ENCODE measurements at places on chromosomes 12 and 14. TPM values are rescaled to one million over a fixed set of nuclear protein-coding genes. Genes with fewer than 3 reads are reported as not detected.

The KRT80 gene
- 6.7 TPM for total RNA-seq

The FAM186B gene
- total RNA-seq: 0.17 TPM

The RFLNA gene
- total RNA-seq: not detected

The CNTN1 gene
- total RNA-seq: 0.20 TPM

The GPRC5D gene
- total RNA-seq: not detected

- DNase-seq: peak; percentile 56
Observed at GRCh38 chr14:42541535-42542001, 934.9 kb downstream of the LRFN5 start.

GRCh38 chr12:131028587-131029338, 75.1 kb downstream of the ADGRD1 start:
- no peak for DNase-seq

- no peak for DNase-seq
Observed at GRCh38 chr14:103846543-103847450, 578 bp downstream of the PPP1R13B start.

DNA sequence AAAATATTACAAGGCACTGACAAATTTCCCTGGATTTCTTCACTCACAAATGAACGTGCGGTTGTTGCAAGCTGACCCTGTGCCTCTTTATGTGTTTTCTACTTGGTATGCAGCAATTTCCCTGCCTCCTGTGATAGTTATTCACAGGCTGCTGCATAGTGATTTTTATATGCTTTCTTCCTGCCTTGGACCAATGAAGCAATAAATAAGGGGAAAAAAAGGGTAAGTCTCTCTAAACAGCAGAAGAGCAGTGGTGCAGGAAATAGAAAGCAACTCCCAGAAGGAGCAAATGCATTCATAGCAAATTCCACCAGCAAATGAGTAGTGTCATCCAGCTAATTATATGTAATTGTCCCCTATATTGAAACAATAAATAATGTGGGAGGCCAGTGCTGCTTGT, 737.9 kb downstream of the GALC start:
- no peak for DNase-seq

- no peak for DNase-seq
Observed at GRCh38 chr14:63996016-63996415, 143.2 kb downstream of the SYNE2 start.

GRCh38 chr12:105464406-105464805, 133.9 kb downstream of the C12orf75 start:
- no peak for DNase-seq

DNA sequence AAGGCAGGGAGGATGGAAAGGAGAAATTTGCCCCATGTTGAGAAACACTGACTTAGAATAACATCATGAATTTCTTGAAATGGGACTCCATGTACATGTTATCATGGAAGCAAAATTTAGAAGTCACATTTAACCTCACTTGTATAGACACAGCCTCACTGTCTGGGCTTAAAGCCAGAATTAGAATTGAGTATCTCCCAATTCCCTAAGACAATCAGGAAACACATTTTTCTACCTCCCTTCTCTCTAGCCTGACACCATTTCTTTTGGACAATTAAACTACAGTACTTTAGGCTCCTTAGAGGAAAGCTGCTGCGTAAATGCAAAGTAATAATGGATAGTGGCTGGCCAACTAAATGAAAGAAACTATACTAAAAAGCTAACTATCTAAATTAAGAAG, 795.5 kb downstream of the C12orf50 start:
- no peak for DNase-seq

GRCh38 chr14:22039938-22040780, 366.5 kb upstream of the OR4E1 start:
- DNase-seq: peak; percentile 42

GRCh38 chr12:93336291-93336741, 41.4 kb upstream of the NUDT4 start:
- DNase-seq: peak; percentile 88

GRCh38 chr12:53991077-53991460, 6.1 kb downstream of the HOXC10 start:
- no peak for DNase-seq

DNA sequence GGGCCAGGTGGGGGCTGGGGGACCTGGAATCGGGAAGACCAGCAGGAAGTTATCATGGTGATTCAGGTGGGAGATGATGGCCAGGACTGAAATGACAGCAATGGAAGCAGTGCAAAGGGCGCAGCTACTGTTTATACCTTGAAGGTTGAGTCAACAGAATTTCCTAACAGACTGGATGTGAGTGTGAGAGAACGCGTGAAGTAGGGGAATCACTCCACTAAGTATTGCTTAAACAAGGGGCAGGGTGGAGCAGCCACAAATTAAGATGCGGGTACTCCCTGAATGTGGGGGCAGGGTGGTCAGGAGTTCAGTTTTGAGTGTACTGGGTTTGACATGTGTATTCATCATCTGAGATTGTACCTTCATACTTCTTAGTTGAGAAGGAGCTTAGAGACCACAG, 45.1 kb downstream of the MYF5 start:
- DNase-seq: no peak

GRCh38 chr12:14678547-14679150, 17.8 kb downstream of the GUCY2C start:
- DNase-seq: no peak

GRCh38 chr12:107560165-107560898, 125.3 kb upstream of the PWP1 start:
- peak; percentile 34 for DNase-seq

DNA sequence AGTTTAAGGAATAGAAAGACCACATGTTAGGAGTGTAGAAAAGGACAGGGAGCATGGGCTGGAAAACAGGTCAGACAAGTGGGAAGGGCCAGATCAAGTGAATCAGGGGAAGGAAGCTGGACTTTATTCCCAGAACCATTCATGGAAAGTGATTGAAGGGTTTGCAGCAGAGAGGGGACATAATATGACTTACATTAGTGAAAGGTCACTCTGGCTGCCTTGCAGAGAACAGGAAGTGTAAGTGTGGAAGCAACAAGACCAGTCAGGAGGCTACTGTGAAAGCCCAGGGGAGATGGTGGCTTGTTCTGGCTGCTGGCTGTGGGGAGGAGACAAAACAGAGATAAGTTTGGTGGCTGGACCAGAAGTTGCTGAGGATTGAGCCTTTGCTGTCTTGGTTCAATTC, 69.1 kb downstream of the VCPKMT start:
- no peak for DNase-seq

- peak; percentile 32 for DNase-seq
Observed at GRCh38 chr14:94640721-94641631, 28.8 kb downstream of the SERPINA3 start.

- no peak for DNase-seq
Observed at GRCh38 chr12:94602024-94602423, 48.3 kb downstream of the TMCC3 start.

DNA sequence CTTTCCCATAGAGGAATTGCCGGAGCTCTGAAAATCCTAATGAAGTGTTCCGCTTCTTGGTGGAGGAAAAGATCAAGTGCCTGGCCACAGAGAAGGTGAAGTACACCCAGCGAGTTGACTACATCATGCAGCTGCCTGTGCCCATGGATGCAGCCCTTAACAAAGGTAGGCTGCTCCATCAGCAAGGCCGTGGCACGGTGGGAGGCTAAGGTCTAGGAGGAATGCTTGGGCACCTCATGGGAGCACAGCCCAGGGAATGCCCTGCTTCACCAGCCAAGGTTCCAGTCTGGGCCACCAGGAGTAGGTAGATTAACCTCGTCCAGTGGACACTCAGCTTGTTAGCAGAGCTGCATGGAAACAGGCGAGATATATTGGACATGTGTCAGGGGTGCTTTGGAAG, 6.4 kb upstream of the TPI1 start:
- DNase-seq: no peak

DNA sequence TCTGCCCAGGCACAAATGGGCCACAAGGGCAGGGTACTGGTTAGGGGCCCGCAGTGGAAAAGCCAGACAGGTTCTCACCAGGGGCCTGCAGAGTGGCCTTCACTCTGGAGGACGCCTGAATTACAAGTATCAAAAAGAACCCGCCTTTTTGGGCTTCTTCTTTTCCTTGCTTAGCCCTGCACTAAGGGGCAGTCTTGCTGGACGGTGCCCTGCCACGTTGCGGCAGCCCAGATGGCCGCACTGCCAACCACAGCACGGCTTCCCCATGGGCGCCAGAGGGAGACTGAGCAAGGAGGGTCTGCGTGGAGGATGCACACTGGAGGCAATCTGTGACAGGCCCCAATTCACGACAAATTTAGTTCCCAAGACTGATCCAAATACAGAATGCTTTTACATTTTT, 18.3 kb upstream of the CDK2AP1 start:
- DNase-seq: no peak

- DNase-seq: no peak
Observed at GRCh38 chr12:111761706-111762105, 5.0 kb upstream of the ALDH2 start.

All from HT1080 (cell line).